ENCODE measurements at places on chromosomes 2 and 18. TPM values are rescaled to one million over a fixed set of nuclear protein-coding genes. Genes with fewer than 3 reads are reported as not detected.

Gene ABCG8
- polyA plus RNA-seq = not detected

Gene C2orf66
- polyA plus RNA-seq = 0.27 TPM

Gene ANKRD29
- 0.07 TPM for polyA plus RNA-seq

Gene FAHD2B
- polyA plus RNA-seq = 5.6 TPM

Gene STARD6
- polyA plus RNA-seq = not detected

Gene ACTG2
- polyA plus RNA-seq = 887 TPM

Gene RSAD2
- polyA plus RNA-seq = not detected

Gene TUBA3E
- not detected for polyA plus RNA-seq

Gene RND3
- 136 TPM for polyA plus RNA-seq

Gene DSG4
- polyA plus RNA-seq = not detected

Gene PSMA8
- polyA plus RNA-seq = not detected

Gene ASB18
- polyA plus RNA-seq = not detected

Gene GBX2
- not detected for polyA plus RNA-seq

Gene SERPINE2
- 62.7 TPM for polyA plus RNA-seq

Gene LNPK
- 18.7 TPM for polyA plus RNA-seq

Gene UGT1A1
- not detected for polyA plus RNA-seq

Gene SERPINB4
- not detected for polyA plus RNA-seq

Gene SPHKAP
- not detected for polyA plus RNA-seq

Gene ABHD1
- polyA plus RNA-seq = 0.24 TPM

Gene CXCR1
- not detected for polyA plus RNA-seq

Gene TOGARAM2
- polyA plus RNA-seq = 0.38 TPM

Gene STON1
- 3.1 TPM for polyA plus RNA-seq

Gene FOXI3
- polyA plus RNA-seq = not detected

Gene ORC2
- 3.0 TPM for polyA plus RNA-seq

Gene GALNT14
- not detected for polyA plus RNA-seq

Gene EDAR
- not detected for polyA plus RNA-seq

Gene DLGAP1
- polyA plus RNA-seq = 0.09 TPM

Gene CYP27C1
- polyA plus RNA-seq = not detected

Gene ABCA12
- polyA plus RNA-seq = not detected

Gene MLPH
- 23.7 TPM for polyA plus RNA-seq

Gene APOB
- polyA plus RNA-seq = not detected

Gene SMCHD1
- polyA plus RNA-seq = 11.2 TPM

Gene CMPK2
- 0.11 TPM for polyA plus RNA-seq

Gene SNRNP27
- polyA plus RNA-seq = 48.3 TPM

Gene RAMP1
- 100.0 TPM for polyA plus RNA-seq

Gene CARF
- polyA plus RNA-seq = 2.4 TPM

Gene R3HDM1
- polyA plus RNA-seq = 38.1 TPM

Gene SERPINB11
- polyA plus RNA-seq = 0.12 TPM

Gene RFX8
- polyA plus RNA-seq = 3.4 TPM

Gene C2orf74
- 21.9 TPM for polyA plus RNA-seq

Gene NEUROD1
- not detected for polyA plus RNA-seq

Gene BCL11A
- polyA plus RNA-seq = 1.0 TPM

Gene IL18RAP
- not detected for polyA plus RNA-seq

Gene GPAT2
- polyA plus RNA-seq = 0.53 TPM

Gene L3MBTL4
- polyA plus RNA-seq = 0.02 TPM

Gene MOGAT1
- not detected for polyA plus RNA-seq

Gene KCNK3
- polyA plus RNA-seq = 0.03 TPM

Gene EPB41L3
- polyA plus RNA-seq = 39.9 TPM

Gene TMEM185B
- polyA plus RNA-seq = 26.1 TPM

Gene CDKL4
- polyA plus RNA-seq = not detected

Gene CASP8
- 13.1 TPM for polyA plus RNA-seq

Measured in IMR-90 (cell line).